ENCODE measurements at places on chromosomes 2 and 18.

GRCh38 chr2:233414777-233415570, 60.7 kb downstream of the DGKD start:
- peak; percentile 44 for DNase-seq

DNA sequence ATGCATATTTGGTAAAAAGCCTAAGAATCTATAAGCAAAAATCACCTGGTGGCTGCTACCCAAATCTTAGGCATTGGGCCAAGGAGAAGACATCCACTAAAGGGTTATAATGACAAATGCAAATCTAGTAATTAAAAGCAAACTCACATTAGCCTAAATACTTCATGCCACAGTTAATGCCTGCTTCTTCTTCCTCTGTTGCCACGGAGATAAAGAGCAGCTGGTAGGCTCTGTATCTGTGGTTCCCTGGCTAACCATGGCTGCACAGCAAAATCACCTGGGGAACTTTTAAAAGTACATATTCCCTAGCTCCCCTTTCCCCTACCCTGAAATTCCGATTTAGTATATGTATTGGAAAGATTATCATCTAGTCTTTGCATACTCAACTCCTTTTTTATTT, 114.3 kb downstream of the LNPK start:
- DNase-seq = no peak

DNA sequence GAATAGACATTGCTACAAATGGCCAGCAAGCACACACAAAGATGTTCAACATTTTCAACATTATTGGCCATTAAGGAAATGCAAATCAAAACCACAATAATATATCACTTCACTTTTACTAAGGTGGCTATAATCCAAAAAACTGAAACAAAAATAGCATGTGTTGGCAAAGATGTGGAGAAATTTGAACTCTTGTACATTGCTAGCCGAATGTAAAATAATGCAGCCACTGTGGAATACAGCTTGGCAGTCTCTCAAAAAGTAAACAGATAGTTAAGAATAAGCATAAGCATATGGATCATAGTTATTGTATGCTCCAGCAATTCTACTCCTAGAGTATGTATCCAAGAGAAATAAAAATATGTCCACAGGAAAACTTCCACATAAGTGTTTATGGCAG, 192.5 kb downstream of the EN1 start:
- no peak for DNase-seq

GRCh38 chr2:205527801-205528200, 154.5 kb upstream of the NRP2 start:
- no peak for DNase-seq

DNA sequence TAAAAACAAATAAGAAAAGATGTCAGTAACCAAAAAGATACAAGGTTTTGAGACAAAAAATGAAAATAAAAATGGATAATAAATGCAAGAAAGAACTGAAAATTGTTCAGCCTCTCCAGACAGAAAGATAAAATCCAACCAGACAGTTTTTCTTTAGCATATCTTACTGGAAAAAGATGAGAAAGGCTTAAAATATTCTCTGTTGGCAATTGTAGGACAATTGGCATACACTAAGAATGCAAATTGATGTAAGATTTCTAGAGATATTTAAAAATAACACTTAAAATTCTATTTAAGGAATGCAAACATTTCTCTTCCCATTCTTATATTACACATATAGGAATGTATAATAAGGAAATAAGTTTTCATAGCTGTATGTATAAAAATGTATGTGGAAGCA, 590.6 kb downstream of the DSC3 start:
- DNase-seq = no peak

GRCh38 chr2:109160714-109161440, 31.9 kb downstream of the SH3RF3 start:
- DNase-seq = no peak

GRCh38 chr2:230106771-230107170, 38.0 kb upstream of the SLC16A14 start:
- DNase-seq = no peak

- no peak for DNase-seq
Observed at GRCh38 chr18:75041586-75041985, 167.4 kb downstream of the PTGR3 start.

DNA sequence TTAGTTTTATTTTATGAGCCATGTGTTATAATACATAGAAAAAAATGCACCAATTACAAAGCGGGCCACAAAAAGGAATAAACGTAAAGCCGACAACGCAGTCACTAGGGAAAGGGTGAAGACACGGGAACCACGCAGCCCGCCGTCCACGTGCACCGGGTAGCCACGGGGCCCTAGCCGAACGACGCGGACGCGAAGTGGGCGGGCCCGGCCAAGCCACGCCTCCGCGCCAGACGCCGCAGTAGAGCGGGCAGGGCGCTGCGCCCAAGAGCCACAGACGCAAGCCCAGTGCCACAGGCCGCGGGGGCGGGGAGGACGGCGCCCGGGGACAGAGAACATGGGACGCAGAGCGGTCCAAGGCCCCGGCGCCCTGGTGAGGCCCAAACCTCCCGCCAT, at the start of gene DUSP28:
Gene DUSP28, plus strand, starts transcription at position 274 of the 396 bp plus-strand sequence. CDS start 328 bp downstream, outside the sequence.
- peak; percentile 88 for DNase-seq

DNA sequence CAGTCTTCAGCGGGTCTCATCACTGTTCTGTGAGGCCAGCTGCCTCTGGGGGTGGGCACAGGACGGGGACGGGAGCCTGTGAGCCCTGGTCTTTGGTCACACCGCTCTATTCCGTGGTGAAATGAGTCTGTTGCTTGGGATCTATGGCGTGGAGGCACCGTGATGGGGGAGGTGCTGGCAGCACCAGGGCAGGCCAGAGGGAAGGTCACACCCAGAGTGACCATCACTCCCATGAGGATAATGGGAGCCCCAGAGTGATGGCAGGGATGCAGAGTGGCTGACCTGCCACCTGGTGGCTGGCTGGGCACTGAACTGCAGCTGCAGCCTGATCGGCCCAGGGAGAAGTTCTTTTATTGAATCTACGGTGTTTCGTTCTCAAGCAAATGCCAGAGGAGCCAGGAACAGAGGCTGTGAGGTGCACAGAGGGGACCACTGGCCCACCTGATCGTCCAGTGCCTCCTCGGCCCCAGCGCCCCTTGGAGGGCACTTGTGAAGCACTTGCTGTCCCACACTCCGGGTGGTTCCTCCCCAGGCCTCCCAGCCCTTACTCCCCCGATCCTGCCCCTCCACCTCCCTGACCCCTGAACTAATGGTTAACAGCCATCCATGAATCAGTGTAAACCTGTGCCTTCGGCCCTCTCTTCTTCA, 17.9 kb downstream of the KCNIP3 start:
- DNase-seq = no peak

DNA sequence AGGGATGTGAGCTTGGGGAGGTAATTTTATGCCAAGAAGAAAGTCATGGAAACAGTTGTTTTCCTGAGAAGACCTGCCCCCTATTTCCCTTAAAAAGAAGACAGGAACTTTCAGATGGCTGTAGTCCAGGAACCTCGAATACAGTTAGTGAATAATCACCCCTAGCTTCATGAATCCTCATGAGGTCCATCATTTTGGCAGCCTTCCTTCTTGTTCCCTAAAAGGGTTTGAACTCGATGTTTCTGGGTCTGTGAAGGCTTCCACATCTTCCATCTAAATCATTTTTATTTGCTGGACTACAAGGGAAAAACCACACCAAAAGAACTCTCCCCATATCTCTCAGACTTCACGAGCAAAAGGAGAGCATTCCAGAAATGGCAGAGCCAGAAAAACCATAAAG, 290.8 kb downstream of the SLC4A3 start:
- DNase-seq = no peak

GRCh38 chr2:68468801-68469200, 1.4 kb downstream of the APLF start:
- no peak for DNase-seq

DNA sequence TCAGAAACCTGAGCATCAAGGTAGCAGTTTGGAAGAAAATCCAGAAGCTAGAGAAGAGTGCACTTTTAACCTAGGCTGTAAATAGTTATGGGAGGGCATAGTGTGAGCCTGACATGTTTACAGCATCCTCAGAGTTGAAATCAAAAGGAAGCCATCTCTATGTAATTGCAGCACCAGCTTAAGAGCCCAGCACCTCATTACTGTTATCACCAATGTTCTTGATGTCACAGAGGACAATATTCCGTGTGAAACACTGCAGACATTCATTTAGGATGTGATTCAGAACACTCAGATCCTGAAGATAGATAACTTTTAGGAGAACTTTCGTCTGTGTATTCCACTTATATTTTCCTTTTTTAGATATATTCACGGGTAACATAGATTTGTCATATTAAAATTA, 48.1 kb downstream of the FBXO36 start:
- no peak for DNase-seq

DNA sequence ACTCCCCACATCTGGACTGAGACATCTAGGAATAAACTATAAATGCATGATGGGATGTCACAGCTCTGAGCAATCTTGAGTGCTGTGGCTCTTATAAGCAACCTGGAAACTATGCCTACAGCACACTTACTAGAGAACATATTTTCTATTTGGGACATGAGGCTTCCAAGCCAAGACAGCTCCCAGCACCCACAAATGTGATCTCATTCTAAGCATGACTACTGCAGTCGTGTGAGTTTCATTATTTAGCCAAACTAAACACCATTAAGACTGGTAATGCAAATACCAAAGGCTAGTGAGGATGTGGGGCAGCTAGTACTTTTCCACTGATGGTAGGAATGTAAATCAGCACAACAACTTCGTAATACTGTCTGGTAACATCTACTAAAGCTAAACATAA, 72.5 kb downstream of the RTTN start:
- no peak for DNase-seq

- DNase-seq = no peak
Observed at GRCh38 chr2:16044946-16045456, 104.7 kb downstream of the MYCN start.
